ENCODE measurements at places on chromosomes 3 and 15.

GRCh38 chr3:4850928-4851265, 128.3 kb upstream of the BHLHE40 start:
- no peak for DNase-seq

DNA sequence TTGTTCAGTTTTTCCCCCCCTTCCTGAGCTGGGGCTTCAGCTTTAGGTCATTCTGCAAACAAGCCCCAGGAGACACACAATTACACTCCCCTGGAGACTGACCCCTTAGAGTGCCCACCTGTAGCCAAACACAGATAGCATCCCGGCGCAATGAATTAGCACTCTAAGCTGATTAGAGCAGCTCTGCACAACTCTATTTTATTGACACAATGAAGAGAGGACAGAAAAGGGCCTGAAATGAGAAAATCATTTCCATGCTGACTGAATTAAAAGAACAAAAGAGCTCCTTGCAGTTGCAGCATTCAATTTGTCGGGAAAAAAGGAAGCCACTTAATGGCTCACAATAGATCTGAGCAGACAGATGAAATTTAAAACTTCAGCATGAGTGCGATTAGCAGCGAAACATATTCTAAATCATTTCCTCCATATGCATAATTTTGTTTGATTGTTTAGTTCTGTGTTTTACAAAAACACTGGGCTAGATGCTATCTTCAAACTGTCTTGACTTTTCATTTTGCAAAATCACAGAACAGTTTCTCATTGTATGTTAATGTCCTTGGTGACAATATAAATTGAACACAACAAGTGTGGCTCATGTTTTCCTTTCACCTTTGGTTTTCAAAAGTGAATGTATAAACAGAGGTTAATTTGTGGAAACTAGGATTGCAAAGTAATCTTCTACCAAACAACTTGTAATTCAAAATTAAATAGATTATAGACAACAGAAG, 308.6 kb downstream of the MECOM start:
- peak; percentile 93 for DNase-seq

DNA sequence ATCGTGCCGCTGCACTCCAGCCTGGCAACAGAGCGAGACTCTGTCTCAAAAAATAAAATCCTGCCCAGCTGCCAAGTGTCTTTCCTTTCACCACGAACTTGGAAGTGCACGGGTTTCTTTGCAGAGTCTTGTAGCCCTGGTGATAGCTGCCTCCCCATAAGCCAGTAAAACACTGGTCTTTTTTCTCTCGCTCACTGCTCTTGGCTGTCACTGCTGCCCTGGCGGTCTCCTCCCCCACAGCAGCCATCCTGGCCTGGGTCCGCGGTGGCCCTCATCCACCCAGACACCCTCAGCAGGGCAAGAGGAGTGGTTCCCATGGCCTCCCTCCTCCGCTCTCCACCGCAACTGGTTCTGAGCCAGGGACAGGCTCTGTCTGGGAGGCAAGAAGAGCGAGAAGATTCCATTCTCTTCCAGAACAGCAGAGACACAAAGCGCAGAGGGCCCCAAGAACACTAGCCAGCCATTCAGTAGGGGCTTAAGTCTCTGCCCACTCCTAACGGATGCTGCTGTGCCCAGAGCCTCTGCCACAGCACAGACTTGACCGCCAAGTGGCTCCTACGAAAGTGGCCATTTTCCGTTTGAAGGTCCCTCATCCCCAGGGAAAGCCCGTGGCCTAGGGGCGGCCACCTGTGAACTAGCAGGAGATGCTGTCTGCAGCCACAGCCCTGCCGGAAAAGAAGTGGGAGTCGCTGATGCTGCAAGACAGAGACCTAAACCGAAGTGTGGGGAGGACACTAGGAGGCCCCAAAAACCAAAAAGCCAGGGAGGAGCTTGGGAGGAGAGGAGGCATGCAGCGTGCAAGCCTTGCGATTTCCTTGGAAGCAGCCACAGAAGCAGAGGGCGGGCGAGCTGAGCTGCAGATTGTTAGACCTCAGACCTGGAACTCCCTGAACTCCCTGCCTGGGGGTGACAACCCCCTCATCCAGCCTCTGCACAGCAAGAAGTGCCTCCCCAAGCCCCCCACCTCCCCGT, 44.1 kb downstream of the KLHL25 start:
- no peak for DNase-seq

DNA sequence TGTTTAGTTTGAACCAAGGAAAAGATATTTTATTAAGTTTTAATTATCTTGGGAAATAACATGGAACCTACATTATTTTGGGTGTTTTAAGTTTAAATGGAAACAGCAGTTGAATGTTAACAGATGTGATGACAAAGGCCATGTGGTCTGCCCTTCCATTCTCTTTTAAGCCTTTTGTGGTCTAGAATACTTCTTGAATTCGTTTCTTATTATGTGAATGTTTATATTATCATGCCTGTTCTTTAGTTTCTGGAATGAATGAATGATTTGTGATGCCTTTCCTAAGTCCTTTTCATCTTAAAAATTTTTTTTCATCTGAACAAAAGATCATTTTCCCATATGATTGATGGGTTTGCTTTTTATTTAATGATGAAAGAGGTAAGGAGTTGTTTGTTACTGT, 44.6 kb downstream of the SNRK start:
- DNase-seq = no peak

DNA sequence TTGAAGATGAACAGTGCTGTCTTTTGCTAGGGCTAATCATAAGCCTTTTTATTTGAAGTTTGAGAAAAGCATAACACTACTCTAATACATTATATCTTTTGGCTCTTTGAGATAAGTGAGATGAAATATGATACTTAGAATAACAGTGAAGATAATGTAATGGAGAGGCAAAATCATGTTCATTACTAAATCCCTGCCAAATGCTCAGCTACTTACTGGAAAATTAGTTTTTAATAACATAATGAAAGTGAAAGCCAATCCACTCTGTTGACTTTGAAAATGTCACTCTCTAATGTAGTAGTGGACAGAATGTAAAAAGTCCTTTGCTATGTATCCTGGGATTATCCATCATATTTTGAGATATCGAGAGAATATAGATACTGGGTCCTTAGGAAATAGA, 35.9 kb upstream of the MYH15 start:
- DNase-seq = no peak

GRCh38 chr3:1726741-1727140, 371.9 kb upstream of the CNTN4 start:
- no peak for DNase-seq

DNA sequence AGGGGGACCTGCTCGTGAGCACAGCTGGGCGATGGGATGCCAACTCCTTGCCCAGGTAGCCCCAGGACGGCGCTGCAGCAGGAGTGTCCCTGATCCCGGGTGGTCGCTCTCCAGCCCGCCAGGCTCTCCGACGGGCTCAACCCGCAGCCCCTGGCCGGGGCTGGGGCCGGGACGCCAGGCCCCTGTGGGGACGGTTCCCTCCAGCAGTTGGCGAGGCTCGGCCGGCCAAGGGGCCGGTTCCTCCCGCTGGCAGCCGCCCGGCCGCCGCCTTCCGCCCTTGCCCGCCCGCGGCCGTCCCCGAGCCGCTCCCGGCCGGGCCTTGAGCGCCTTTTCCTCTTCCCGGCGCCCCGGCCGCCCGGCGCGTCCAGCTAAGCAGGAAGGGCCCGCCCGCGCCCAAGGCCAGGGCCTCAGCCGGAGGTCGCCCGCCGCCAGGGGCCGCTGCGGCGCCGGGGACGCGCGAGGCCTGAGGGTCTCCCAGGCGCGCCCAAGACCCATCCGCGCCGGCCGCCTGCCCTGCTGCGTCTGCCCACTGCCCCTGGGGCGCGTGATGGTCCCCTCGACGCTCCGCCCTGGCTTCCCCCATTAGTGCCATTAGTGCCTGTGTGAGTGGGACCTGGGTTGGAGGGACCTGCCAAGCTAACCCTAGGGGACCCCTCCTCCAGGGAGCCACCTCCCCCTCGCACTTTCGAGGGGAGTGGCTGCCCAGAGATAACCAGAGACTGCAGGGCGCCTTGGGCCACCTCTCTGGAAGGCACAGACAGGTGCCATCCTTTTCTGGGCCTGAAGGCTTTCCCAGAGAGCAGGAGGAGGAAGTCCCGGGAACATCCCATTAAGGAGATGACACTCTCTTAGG, 106.4 kb downstream of the FBLN2 start:
- DNase-seq = no peak

- DNase-seq = no peak
These were observed 165.5 kb upstream of the LRRN1 start for GRCh38 chr3:3633761-3634160.
